Suprapubic skin (tissue), 4 donors: ENCODE measurements at places on chromosomes 13 and 19. TPM values are rescaled to one million over a fixed set of nuclear protein-coding genes. Genes with fewer than 3 reads are reported as not detected.

Gene RASGRP4
- 1.2 TPM for total RNA-seq

GRCh38 chr13:59745392-59745788 lies 418.3 kb downstream of the DIAPH3 start:
- no peaks in the 10 kb centered on the region for H3K27me3 ChIP-seq
- no peak overlapping the region for H3K4me3 ChIP-seq
- peaks cover under 1% of the 10 kb centered on the region for H3K4me1 ChIP-seq
- DNase-seq, result no peak
- H3K36me3 ChIP-seq, result no peaks in the 10 kb centered on the region
- H3K27ac ChIP-seq, result no peak overlapping the region

Gene FGF9
- not detected for total RNA-seq

GRCh38 chr13:109869312-109870237 lies 83.2 kb upstream of the IRS2 start:
- H3K36me3 ChIP-seq, result no peaks in the 10 kb centered on the region
- no peaks in the 10 kb centered on the region for H3K4me1 ChIP-seq
- peak; percentile 85 for DNase-seq
- peak overlapping the region; percentile 35 for H3K4me3 ChIP-seq
- H3K27ac ChIP-seq, result no peak overlapping the region
- peaks cover 3% of the 10 kb centered on the region for H3K27me3 ChIP-seq

DNA sequence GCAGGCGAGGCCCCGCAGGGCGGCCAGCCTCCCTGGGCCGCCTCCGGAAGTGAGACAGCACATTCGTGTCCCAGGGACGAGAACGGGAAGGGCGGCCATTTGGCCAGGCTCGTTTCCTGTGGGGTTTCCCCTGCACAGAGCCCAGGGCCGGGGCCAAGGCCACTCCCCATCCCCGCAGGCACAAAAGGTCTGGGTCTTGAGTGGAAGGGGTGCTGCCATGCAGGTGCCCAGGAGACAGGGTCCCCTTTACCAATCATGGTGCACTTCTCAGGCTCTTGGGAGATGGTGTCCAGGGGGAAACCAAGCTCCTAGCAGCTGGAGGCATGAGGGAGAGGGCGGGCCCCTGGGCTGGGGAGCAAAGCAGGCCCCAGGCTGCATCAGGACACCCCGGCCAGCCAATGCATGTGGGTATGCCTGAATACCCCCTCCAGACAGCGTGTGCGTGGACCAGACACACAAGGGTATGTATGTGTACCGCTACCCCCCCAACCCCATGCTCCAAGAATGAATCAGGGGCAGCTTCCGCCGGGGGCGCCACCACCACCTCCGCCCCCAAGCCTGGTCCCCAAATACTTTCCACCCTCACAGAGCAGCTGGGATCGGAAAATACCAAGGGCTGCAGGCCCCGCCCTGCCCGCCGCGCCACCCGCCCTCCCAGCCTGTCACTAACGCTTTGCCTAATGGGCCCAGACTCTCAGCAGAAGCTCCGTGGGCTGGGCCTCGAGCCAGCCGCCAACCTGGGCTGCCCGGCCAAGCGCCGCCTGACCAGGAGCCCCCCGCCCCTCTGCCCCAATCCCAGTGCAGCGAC lies 37.6 kb upstream of the NANOS3 start:
- H3K27me3 ChIP-seq, result no peaks in the 10 kb centered on the region
- peak overlapping the region; percentile 98 for H3K4me3 ChIP-seq
- peaks cover 75% of the 10 kb centered on the region for H3K4me1 ChIP-seq

DNA sequence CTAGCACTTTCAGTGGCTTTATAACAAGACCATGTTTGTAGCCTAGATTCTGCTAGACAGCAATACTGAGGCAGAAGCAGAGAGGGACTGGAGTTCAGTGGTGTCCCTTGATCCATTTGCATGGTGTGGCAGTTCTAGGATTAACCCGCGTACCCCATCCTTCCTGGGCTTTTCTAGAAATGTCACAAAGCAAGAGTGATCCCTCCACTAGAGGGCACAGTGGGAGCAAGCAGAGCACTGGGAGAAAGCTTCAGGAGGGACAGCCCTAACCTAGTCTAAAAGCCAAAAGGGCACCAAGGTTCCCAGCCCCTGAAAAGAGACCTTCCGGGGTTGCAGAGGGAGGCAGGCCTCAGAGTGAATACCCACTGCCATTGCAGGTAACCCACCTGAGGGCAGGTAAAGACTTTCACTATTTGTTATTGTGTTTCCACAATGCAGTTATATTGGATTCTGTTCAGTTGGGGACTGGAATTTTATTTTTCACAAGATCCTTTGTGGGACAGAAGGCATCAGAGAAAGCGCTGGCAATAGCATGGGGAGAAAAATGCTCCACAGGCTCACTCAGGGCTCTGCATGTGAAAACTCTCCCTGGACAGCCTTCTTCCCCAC lies 170.6 kb downstream of the FLT1 start:
- no peak for DNase-seq
- H3K4me1 ChIP-seq, result peaks cover 6% of the 10 kb centered on the region
- no peaks in the 10 kb centered on the region for H3K27me3 ChIP-seq
- H3K4me3 ChIP-seq, result no peak overlapping the region
- H3K36me3 ChIP-seq, result no peaks in the 10 kb centered on the region

DNA sequence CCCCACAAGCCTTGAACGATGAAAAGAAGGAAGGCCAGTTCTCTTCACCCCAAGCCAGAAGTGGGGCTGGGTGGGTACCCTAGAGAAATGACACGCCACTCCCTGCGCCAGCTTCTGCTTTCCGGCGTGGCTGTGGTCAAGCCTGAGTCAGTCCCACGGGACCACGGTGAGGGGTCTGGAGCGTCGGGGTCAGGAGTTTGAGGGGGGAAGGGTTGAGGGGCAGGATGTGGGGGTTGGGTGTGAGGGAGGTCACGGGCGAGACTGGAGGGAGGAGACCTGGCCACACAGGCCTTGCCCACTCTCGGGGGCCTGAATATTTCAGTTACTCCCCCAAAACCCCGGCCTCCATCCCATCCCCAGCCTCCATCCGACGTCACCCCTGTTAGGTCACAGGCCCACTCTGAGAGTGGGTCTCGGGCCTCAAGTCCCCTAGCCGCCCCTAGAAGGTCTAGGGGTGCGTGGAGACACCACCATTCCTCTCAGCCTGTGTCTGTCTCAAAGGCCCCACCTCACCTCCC lies 500 bp upstream of the IFI30 start:
- H3K4me3 ChIP-seq, result peak overlapping the region; percentile 70
- H3K27me3 ChIP-seq, result no peaks in the 10 kb centered on the region
- H3K4me1 ChIP-seq, result peaks cover 33% of the 10 kb centered on the region
- DNase-seq, result peak; percentile 84

DNA sequence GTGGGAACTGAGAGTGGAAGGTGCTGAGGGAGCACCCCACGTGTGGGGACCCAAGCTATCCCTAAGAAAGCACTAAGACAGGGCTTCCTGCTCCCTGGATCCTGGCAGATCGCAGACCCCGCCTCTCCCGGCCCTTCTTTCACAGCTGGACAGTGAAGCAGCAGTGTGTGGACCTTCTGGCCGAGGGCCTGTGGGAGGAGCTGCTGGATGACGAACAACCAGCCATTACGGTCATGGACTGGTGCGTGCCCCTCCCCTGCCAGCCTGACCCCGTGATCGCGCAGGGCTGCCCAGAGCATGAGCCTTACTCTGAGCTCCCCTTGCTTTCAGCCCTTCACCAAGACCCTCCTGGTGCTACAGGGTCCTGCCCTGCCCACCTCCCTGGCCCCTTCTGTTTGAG lies 2.3 kb downstream of the NCCRP1 start:
- no peak overlapping the region for H3K4me3 ChIP-seq
- H3K36me3 ChIP-seq, result no peaks in the 10 kb centered on the region
- peaks cover 81% of the 10 kb centered on the region for H3K27me3 ChIP-seq
- H3K27ac ChIP-seq, result no peak overlapping the region
- no peak for DNase-seq

Gene FCAR
- total RNA-seq, result 0.87 TPM

- H3K4me1 ChIP-seq, result peaks cover 12% of the 10 kb centered on the region
- no peak overlapping the region for H3K27ac ChIP-seq
- no peak for DNase-seq
- no peak overlapping the region for H3K4me3 ChIP-seq
- no peaks in the 10 kb centered on the region for H3K36me3 ChIP-seq
Observed at GRCh38 chr19:46452186-46452585, 19.2 kb downstream of the PNMA8A start.
